Right renal cortex interstitium (tissue), 3 donors: ENCODE measurements at places on chromosomes 6 and 20.

DNA sequence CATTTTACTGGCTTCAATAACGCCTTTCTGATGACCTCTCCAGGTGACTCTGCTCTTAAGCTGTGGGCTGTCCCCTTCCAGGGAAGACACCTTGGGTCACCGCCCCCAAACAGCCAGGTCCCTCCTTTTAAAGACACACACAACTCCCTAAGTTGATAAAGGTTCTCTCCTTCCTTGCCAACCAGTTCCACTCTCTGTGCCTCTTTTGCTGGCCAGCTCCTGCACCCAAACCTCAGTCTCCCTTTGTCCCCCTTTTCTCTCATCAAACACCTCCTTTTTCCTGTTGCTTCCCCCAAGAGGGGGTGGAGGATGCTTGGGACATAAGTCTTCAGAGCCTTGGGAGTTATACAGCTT, 1.0 kb downstream of the NCOA6 start:
- DNase-seq = peak; percentile 51

GRCh38 chr6:72035966-72036365, 149.6 kb downstream of the RIMS1 start:
- DNase-seq = no peak

- DNase-seq = no peak
Measured at GRCh38 chr6:170248111-170248805, 42.6 kb downstream of the DLL1 start.

GRCh38 chr6:2688401-2689064, 62.2 kb downstream of the MYLK4 start:
- DNase-seq = no peak

- no peak for DNase-seq
Measured at GRCh38 chr6:40822619-40823018, 216.4 kb downstream of the UNC5CL start.

DNA sequence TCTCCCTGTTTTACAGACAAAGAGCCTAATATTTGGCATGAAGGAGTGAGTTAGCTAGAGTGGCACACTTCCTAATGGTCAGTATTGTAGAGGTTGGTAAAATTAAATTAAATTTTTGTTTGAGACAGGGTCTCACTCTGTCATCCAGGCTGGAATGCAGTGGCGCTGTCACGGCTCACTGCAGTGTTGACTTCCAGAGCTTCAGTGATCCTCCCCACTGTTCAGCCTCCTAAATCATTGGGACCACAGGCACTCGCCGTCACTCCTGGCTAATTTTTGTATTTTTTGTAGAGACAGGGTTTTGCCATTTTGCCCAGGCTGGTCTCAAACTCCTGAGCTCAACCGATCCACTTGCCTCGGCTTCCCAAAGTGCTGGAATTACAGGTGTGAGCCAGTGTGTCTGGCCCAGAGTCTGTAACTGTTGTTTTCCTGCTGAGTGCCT, 70.9 kb downstream of the SCAND1 start:
- DNase-seq = no peak

DNA sequence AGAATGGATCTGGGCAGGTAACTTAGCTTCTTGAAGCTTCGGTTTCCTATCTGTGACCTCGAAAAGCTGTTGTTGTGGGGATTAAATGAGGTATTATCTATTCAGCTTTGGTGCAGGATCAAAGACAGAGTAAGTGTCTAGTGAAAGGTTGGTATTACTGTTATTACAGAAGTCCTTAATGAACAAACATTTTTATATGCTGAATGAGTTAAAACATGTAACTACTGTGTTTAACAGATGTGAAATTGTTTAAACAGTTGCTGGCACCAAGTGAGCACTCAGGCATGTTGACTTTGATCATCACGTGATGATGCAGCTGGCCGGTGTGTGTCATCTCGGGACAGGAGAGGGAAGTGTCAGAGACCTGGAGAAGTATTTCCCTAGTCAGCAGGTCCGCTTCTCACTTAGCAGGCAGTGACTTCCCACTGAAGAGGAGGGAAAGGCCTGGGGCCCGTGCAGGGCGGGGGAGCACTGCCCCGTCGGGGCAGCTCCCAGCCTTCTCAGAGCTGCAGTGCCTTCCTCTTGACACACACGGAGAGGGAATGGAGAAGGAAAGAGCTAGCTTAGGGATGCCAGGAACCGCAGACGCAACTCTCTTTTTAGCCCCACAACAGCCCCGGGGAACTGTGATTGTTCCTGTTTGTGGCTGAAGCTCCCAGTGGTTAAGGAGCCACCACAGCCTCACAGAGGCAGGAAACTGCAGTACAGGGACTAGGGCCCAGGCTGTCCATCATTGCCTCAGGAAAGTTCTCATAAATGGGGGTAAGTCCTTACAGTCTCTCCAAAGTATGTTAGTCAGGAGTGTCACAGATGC, 18.0 kb downstream of the TUBB2A start:
- no peak for DNase-seq

DNA sequence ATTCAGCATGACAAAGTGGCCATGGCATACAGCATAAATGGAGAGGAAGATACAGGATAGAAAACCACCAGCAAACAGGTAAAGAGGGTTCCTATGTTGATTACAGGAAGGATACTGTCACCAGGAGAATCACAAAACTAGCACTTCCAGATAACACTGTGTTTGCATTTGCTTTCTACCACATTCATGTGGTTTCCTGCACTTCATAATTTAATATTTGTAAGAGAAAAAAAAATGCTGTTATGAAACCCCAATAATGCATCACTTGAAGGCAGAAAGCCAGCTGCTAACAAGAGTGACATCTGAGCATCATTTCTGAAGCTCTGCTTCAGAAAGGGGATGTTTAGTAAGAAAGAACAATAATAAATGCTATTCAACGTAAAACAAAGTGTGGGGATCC, 106.6 kb downstream of the ATXN1 start:
- DNase-seq = no peak

DNA sequence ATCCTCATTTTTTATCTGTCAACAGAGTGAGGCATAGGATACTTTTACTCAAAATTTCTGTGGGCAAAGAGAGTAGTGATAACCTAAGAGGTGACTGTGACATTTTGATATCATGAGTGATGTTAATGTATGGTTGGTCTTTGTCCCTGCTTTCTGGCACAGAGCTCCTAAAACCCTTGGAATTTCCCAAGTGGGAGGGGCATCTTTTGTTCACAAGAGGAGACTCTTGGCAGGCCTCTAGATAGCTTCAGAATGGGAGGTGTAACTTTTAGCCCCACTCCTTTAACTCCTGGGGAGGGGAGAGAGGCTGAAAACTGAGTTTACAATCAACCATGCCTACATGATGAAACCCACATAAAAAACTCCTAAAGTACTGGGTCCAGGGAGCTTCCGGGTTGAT, 527.8 kb downstream of the RFPL4B start:
- no peak for DNase-seq

- no peak for DNase-seq
Measured at GRCh38 chr6:25007269-25007699, 71.5 kb upstream of the RIPOR2 start.

GRCh38 chr6:4066029-4066755, 12.7 kb downstream of the FAM217A start:
- no peak for DNase-seq

DNA sequence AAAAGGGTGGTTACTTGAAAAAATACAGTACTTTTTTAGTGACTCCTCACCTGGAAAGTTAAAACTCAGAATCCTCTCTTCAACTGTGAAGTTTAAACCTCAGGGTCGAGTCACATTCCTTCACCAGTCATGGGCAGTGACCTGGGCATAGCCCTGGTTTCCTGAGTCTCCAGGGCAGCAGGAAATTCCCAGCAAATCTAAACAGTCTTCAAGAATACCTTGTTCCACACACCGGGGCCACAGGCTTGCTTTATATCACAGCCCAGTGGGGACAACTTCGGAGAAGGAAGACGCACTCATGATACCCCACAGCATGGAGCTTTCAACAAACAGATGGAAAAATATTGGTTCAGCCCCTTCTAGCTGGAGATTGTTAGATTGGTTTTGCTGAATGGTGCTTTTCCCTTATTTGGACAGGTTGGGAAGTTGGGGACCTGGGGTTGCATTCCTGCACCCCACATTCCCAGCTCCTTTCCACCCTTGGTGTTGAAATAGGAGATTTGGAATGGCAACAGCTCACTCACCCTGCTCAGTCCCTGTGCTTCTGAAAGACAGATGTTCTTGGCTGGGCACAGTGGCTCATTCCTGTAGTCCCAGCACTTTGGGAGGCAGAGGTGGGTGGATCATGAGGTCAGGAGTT, 113.0 kb upstream of the TMEM170B start:
- peak; percentile 29 for DNase-seq

GRCh38 chr6:170445971-170446370, 107.1 kb downstream of the PSMB1 start:
- DNase-seq = no peak

DNA sequence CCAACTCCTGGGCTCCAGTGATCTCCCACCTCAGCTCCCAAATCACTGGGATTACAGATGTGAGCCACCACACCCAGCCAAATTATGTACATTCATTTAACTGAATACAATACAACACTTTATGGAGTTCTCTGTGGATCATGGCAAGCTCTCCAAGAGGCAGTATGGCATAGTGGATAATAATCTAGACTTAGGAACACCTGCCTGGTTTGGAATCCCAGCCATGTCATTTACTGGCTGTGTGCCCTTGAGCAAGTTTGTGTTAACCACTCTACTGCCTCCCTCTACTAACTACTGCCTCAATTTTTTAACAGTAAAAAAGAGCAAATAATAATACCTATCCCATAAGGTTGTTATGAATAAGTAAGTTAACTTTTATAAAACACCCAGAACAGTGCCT, 1.9 kb upstream of the ETV7 start:
- no peak for DNase-seq
